ENCODE measurements at places on chromosomes 13 and 19. TPM values are rescaled to one million over a fixed set of nuclear protein-coding genes. Genes with fewer than 3 reads are reported as not detected.

- no peak for DNase-seq
These were observed 5.0 kb downstream of the POGLUT2 start for GRCh38 chr13:102793611-102794355.

- no peak for DNase-seq
These were observed 21.8 kb upstream of the MBNL2 start for GRCh38 chr13:97200081-97200942.

Gene CDX2
- 0.24 TPM for total RNA-seq

DNA sequence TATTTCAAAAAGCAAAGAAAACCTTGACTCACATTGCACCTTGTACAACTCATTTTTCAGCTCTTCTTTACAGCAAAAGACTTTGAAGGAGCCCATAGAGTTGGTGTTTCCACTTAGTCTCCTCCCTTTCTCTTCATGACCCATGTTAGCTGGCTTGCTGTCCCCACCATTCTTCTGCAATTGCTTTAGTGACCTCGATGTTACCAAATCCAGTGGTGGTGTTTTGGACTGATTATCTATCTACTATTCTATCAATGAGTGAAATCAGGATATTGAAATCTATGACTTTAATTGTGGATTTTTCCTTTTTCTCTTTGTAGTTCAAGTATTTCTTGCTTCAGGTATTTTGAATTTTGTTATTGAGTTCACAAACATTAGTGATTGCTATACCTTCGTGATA is 197.3 kb downstream of the GPC5 start:
- no peak for DNase-seq

Gene CPAMD8
- total RNA-seq = 11.3 TPM

Gene APLP1
- total RNA-seq = 8.4 TPM

DNA sequence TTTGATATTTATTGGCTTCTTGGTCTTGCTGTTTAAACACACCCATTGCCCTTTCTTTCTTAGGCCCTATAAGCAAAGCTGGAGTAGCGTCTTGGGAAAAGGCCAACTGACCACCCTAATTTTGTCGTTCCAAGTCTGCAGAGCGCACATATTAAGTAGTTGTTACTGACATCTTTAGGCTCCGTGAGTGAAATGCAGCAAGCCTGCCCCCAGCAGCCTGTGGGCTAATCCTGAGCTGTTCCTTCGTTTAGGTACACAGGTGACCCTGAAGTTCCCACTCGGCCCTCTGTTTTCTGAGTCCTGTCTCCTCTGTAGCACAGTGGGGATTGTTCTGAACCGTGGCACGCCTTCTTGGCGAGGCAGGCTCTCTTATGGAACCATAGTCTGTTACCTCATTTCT is 170.5 kb downstream of the STK24 start:
- DNase-seq = no peak

GRCh38 chr13:111584101-111584672 is 263.7 kb downstream of the TEX29 start:
- DNase-seq = no peak

- DNase-seq = no peak
These were observed 10.8 kb downstream of the PLPPR3 start for GRCh38 chr19:810883-811489.

DNA sequence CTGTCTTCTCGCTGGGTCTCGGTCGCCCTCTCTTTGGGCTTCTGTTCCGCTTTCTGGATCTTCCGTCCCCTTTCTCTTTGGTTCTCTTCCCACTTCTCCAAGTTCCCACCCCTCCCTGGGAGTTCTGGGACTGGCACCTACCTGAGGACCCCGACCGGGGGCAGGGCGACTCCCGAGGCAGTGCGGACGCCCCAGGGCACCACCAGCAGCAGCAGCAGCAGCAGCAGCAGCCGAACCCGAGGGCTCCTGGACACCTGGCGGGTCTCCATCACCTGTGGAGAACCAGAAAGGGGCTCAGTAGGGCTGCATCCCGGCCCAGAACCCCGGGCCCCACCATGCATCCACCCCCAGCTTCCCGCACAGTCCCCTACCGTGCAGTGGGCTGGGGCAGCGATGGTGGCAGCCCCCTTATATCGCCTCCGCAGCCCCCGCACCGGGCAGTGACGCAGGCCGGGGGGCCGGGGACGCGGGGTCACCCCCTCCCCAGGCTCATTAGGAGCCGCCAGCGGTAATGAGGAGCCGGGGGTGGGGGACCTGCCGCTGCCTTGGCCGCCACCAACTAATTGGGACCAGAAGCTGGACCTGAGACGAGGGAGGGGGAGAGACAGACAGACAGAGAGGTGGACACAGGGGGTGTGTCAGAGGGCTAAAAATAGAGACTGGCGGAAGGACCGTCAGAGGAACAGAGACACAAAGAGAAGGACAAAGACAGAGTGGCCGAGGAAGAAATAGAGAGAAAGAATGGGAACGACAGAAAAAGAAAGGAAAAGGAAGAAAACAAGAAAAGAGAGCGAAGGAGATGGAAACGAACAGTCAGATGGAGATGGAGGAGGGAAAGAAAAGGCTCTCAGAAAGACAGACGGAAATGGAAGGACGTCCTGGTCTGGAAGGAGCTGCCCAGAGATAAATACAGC is at the start of gene PTH2:
Gene PTH2, minus strand, starts transcription at position 371 of the 914 bp plus-strand sequence. Its CDS starts 102 bp downstream, at position 269.
- DNase-seq = no peak

- DNase-seq = peak; percentile 13
These were observed 4.8 kb downstream of the PPP6R1 start for GRCh38 chr19:55253842-55254624.

Gene FCER2
- not detected for total RNA-seq

GRCh38 chr19:13942023-13942684 is 3.9 kb upstream of the PODNL1 start:
- DNase-seq = no peak

Gene STOML3
- 4.1 TPM for total RNA-seq

Gene PNMA8A
- 10.4 TPM for total RNA-seq

Gene NBEA
- total RNA-seq = 37.1 TPM

DNA sequence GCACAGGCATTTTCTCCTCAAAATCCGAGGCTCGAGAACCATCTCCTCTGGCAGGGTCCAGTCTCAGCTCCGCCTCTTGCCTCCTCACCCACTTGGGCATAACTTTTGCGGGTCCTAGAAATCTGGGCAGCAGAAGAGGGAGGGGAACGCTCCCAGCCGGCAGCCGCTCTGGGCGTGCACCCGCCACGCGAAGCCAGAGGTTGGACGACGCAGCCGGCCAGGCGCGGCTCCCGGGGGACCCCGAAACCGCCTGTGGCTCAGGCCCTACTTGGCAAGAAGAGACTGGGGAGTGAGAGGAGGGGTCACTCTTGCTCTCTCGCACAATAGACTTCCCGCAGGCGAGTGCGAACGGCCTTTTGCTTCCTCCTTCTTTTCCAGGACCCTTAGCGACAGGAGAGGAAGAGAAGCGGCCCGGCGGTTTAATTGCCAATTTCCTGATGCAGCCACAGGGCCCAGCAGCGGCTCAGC is 6.0 kb upstream of the SOX1 start:
- DNase-seq = no peak

Gene COX7A1
- total RNA-seq = 4.3 TPM

Gene CRB3
- 9.1 TPM for total RNA-seq

- peak; percentile 8 for DNase-seq
These were observed 31.2 kb upstream of the ZNF536 start for GRCh38 chr19:30340771-30341561.

GRCh38 chr13:99380921-99381645 is 73.9 kb upstream of the GPR183 start:
- DNase-seq = no peak

DNA sequence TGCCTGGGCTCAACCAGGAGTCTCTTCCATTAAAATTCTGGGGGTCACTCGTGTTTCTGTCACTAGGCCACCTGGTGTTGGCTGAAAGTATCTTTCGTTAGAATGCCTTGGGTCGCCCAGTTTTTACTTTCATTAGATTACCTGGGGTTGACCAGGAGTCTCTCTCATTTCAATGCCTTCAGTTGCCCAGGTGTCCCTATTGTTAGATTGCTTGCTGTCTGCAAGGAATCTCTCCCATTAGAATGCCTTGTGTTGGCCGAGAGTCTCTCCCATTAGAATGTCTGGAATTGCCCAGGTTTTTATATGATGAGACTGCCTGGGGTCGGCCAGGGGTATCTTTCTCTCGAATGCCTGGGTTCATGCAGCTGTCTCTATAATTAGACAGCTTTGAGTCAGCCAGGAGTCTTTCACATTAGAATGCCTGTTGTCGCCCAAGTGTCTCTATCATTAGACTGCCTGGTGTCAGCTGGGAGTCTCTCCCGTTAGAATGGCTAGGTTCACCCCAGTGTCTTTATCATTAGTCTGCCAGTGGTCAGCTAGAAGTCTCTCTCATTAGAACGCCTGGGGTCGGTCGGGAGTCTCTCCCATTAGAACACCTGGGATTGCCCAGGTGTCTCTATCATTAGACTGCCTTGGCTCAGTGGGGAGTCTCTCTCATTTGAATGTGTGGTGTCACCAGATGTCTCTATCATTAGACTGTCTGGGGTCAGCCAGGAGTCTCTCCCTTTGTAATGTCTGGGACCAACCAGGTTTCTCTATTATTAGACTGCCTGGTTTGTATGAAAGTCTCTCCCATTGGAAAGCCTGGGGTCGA is 1446.8 kb downstream of the UQCRFS1 start:
- no peak for DNase-seq

DNA sequence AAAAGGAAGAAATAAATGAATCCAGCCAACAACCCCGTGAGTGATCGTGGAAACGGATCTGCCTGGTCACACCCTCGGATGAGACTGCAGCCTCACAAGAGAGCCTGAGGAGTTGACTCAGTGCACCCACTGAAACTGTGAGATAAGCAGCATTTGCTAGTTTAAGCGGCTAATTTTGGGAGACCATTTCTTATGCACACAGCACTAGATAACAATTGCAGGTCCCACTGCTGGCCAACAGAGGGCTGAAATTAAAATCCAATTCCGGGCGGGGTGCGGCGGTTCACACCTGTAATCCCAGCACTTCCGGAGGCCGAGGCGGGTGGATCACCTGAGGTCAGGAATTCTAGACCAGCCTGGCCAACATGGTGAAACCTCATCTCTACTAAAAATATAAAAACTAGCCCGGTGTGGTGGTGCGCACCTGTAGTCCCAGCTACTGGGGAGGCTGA is 3.6 kb downstream of the UQCR11 start:
- no peak for DNase-seq

DNA sequence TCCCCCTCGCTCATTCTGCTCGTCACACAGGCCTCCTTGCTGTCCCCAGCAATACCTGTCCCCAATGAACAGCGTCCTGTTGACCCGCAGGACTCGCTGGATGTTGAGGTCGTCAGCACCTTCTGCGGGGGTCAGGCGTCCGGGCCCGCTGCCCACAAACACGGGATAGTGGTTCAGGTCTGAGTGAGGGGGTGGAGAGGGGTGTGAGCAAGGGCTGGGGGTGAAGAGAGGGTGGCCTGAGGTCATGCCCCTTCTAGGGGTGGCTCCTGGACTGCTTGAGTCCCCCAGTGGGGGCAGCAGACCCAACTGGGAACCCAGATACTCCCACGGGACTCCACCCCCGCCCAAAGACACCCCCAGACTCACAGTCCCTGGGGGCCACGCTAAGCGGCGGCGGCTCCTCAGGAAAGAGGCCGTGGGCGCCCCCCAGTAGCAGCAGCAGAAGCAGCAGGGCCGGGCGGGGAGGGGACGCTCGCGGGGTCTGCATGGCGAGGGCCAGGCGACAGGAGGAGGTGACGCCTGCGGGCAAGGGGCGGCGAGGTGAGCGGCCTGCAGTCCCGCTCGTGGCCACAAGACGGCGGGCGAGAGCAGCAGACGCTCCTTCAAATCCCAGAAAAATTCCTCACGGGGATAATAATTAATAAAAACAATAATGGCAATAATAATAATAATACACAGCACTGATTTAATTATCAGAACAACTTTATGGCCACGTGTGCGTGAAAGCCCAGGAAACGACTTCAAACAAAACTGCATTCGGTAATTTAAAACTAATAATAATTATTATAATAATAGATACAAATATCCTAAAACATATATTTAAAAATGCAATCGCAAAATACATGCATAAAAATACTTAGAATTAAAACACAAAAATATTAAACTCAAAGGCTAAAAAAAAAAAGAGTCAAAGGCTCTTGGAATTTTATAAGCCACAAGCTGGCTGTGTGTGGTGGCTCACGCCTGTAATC is 1.2 kb downstream of the SEMA6B start:
- no peak for DNase-seq
